ENCODE measurements at places on chromosomes 1 and 21. TPM values are rescaled to one million over a fixed set of nuclear protein-coding genes. Genes with fewer than 3 reads are reported as not detected.

SFN gene
- 0.37 TPM for total RNA-seq

DNA sequence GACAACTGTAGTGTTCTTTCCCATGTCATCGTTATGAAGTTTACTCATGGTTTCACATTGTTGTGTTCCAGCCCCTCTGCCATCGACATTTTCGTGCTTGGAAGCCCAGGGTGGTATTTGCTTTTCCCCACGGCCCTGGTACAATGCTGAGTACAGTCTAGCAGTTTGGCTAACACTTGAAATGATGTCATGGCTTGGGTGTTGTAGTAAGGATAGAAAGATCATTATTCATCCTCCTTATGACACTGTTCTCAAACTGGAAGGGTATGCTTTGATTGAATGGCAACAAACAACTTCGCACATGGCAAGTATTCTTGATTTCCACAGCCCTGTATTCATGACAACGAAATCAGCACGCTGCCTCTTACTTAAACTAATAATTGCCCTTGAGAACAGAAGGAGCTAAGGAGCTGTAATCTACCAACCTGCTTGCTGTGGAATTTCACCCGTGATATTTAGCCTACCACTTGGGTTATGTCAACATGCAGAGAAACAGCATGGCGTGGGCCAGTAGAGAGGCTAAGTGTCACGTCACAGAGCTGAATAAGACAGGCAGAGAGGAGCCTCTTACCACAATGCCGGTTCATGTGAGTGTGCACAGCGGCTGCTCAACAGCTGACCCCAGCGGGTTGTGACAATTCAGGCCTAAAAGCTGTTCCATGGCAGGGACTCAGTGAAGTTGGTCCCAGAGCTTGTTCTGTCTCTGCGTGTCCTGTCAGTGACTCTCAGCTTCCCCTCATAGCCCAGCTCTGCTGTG is 73.9 kb downstream of the KCNJ6 start:
- DNase-seq = no peak

DNA sequence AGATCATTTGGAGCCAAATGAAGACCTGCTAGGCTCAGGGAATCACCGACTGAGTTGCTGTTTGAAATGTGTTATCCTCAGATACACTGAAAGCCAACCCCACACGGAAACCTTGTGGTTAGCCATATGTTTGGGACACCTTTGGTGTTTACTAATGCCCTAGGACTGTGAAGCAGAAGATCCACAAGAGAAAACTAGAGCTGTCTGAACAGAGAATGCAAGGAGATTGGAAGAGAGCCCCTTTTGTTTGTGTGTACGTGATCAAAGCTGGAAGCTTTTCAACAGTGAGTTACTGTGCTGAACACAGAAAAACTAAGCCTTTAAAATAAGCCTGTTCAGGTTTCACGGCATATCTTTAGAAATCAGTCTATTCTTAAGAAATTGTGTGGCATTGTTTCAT is 908.2 kb upstream of the ADGRL2 start:
- DNase-seq = no peak

- DNase-seq = no peak
These were observed 23.9 kb downstream of the CNIH3 start for GRCh38 chr1:224640018-224640417.

LCE2A gene
- not detected for total RNA-seq

FNBP1L gene
- 23.4 TPM for total RNA-seq

- DNase-seq = no peak
These were observed 27.8 kb downstream of the SLC26A9 start for GRCh38 chr1:205915354-205915990.

DNA sequence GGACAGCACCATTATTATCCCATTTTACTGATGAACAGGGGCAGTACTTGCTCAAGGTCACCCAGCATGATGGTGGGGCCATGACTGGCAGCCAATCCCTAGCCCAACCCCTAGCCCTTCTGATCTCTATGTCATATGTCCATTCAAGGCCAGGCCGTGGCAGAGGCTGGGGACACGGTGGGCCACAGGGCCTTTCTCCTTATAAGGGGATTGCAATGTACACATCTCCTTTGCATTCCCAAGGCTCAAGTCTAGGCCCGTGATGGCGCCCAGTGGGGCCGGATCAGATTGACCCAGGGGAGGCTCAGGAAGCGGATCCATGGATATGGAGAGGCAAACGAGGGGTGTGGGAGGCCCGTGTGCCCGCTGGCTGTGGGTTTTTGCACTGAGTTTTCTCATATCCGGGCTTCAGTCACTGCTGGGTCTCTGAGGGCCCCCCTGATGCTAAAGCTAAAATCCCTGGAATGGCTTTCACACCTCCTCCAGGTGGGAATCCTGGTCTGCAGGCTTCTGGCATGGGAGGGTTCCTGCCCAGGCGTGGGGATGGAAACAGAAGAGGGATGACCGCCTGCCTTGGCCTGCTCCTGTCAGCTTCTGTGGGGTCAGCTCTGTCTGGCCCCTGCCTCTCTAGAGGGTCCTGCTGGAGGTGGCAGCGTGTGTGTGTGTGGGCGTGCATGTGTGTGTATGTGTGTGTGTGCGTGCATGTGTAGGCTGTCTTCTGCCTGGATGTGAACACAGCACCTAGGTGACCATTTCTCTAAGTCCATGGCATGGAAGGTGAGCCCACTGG is 2.1 kb downstream of the MYOM3 start:
- DNase-seq = no peak
